ENCODE measurements at places on chromosomes 2 and 18. TPM values are rescaled to one million over a fixed set of nuclear protein-coding genes. Genes with fewer than 3 reads are reported as not detected.
A peak's percentile ranks its signal among the peaks of the same experiment; 100 is the strongest.

LRP2 gene
- total RNA-seq: 0.28 TPM

FEV gene
- not detected for total RNA-seq

CENPO gene
- total RNA-seq: 3.9 TPM

ABCB11 gene
- under 0.01 TPM for total RNA-seq

SLC4A5 gene
- total RNA-seq: 1.5 TPM

SPATA3 gene
- total RNA-seq: not detected

HAAO gene
- 29.0 TPM for total RNA-seq

FSIP2 gene
- total RNA-seq: 1.0 TPM

G6PC2 gene
- not detected for total RNA-seq

SIX3 gene
- not detected for total RNA-seq

CERKL gene
- total RNA-seq: 0.46 TPM

KCNIP3 gene
- 16.5 TPM for total RNA-seq

DAW1 gene
- total RNA-seq: 0.62 TPM

TMEM247 gene
- total RNA-seq: not detected

GRCh38 chr2:223918671-223919134 is 26.4 kb downstream of the WDFY1 start:
- H3K27ac ChIP-seq: no peak overlapping the region
- no peak overlapping the region for H3K4me3 ChIP-seq
- no peak for DNase-seq
- H3K27me3 ChIP-seq: no peaks in the 10 kb centered on the region
- H3K4me1 ChIP-seq: no peaks in the 10 kb centered on the region

GRCh38 chr18:58013241-58014211 is 30.5 kb upstream of the NEDD4L start:
- no peak for DNase-seq
- no peaks in the 10 kb centered on the region for H3K27me3 ChIP-seq
- H3K27ac ChIP-seq: no peak overlapping the region
- H3K36me3 ChIP-seq: no peaks in the 10 kb centered on the region
- H3K4me3 ChIP-seq: no peak overlapping the region
- H3K4me1 ChIP-seq: no peaks in the 10 kb centered on the region

GRCh38 chr18:27473318-27473717 is 288.2 kb upstream of the CHST9 start:
- DNase-seq: no peak
- no peak overlapping the region for H3K4me3 ChIP-seq
- H3K27me3 ChIP-seq: no peaks in the 10 kb centered on the region

- peaks cover 5% of the 10 kb centered on the region for H3K4me1 ChIP-seq
- no peaks in the 10 kb centered on the region for H3K36me3 ChIP-seq
- no peak overlapping the region for H3K4me3 ChIP-seq
- H3K27me3 ChIP-seq: no peaks in the 10 kb centered on the region
- DNase-seq: no peak
Observed at GRCh38 chr2:74206180-74206688, 7.8 kb downstream of the MTHFD2 start.

DNA sequence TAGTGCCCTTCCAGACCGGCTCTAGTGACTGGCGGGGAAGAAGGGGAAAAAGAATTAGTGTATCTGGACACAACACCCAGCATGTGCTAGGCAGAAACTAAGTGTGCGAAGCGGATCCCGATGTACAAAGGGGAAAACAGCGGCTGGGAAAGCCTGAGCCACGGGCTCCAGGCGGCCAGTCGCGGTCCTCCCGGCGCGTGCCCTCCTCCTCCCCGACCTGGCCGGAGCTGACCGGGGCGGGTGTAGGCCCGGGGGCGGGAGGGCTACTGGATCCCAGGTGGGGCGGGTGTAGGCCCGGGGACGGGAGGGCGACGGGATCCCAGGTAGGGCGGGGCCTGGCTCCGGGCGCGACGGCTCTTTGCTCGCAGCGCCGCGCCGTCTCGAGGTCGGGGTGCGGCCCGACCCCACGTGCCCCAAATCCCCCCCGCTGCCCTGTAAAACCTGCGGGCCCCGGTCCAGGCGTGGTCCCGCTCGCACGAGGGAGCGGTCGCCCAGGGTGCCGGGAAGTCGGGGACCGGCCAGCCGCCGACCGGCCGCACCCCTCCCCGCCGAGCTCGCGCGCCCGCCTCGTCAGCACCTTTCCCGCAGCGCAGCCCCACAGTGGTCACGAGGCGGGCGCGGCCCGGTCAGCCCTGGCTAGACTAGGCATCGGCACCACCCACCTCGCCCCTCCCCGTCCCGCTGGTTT is 48.8 kb downstream of the C2orf42 start:
- no peaks in the 10 kb centered on the region for H3K27me3 ChIP-seq
- H3K4me3 ChIP-seq: peak overlapping the region; percentile 73
- no peak for DNase-seq
- no peaks in the 10 kb centered on the region for H3K36me3 ChIP-seq
- H3K4me1 ChIP-seq: peaks cover 13% of the 10 kb centered on the region

GRCh38 chr18:48376406-48376805 is 32.8 kb downstream of the ZBTB7C start:
- H3K27me3 ChIP-seq: no peaks in the 10 kb centered on the region
- H3K36me3 ChIP-seq: no peaks in the 10 kb centered on the region

GRCh38 chr2:217983276-217984233 is 19.2 kb downstream of the TNS1 start:
- no peaks in the 10 kb centered on the region for H3K27me3 ChIP-seq

- no peaks in the 10 kb centered on the region for H3K36me3 ChIP-seq
- H3K4me1 ChIP-seq: no peaks in the 10 kb centered on the region
- no peak overlapping the region for H3K27ac ChIP-seq
- no peak for DNase-seq
- H3K27me3 ChIP-seq: no peaks in the 10 kb centered on the region
- no peak overlapping the region for H3K4me3 ChIP-seq
Observed at GRCh38 chr18:73646196-73646595, 501.4 kb downstream of the FBXO15 start.

GRCh38 chr2:225002656-225003045 is 39.6 kb downstream of the DOCK10 start:
- no peaks in the 10 kb centered on the region for H3K36me3 ChIP-seq
- no peak overlapping the region for H3K27ac ChIP-seq
- no peak overlapping the region for H3K4me3 ChIP-seq
- H3K4me1 ChIP-seq: peaks cover 8% of the 10 kb centered on the region
- H3K27me3 ChIP-seq: no peaks in the 10 kb centered on the region

DNA sequence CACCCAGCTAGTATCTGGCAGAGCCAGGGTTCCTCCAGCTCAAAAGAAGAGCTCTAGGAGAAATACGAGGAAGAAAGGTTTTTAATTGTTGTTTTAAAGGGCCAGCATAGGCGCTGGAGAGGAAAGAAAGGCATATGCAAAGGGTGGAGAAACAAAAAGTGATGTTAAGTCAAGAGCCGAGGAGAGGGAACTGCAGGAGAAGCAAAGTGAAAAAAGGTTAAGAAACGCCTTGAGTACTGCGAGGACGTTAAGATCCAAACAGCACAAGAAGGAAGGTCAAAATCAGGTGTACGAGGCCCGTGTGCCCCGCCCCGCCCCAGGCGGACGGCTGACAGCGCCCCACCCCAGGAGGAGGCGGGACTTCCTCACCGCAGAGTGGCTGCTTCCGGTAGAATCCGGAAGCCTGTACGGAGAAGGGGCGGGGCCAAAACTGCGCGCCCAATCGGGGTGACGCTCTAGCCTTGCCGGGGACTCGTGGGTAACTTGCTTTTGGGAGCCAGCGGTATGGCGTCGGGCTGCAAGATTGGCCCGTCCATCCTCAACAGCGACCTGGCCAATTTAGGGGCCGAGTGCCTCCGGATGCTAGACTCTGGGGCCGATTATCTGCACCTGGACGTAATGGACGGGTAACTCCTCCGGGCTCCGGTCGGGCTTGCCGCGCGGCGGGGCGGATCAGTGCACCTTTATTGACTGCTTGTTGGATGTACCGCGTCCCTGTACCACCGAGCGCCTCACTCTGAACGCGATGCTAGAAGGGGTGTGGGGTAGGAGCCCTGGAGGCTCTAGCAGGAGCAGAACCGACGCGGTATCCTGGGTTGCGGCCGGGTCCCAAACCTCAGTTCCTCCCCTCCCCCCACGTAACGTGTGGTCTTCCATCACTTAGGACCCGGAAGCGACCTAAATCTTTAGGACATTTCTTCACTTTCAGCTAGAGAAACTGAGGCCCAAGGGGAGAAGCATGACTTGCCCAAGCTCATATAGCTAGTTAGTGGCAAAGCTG is at the start of gene RPE:
Gene RPE (plus strand): TSS at position 481 of the 1,000 bp plus-strand sequence. CDS start 24 bp downstream, at position 505.
- H3K27me3 ChIP-seq: no peaks in the 10 kb centered on the region
- no peak within 1 kb of the TSS for H3K27ac ChIP-seq

GRCh38 chr18:23495723-23496440 is 7.4 kb upstream of the RMC1 start:
- H3K4me3 ChIP-seq: no peak overlapping the region
- H3K27ac ChIP-seq: no peak overlapping the region
- H3K36me3 ChIP-seq: no peaks in the 10 kb centered on the region
- H3K4me1 ChIP-seq: no peaks in the 10 kb centered on the region

- DNase-seq: no peak
- H3K27me3 ChIP-seq: no peaks in the 10 kb centered on the region
- H3K4me1 ChIP-seq: no peaks in the 10 kb centered on the region
- H3K27ac ChIP-seq: no peak overlapping the region
- no peak overlapping the region for H3K4me3 ChIP-seq
- no peaks in the 10 kb centered on the region for H3K36me3 ChIP-seq
Observed at GRCh38 chr2:150162241-150162942, 325.1 kb downstream of the RND3 start.

- H3K4me3 ChIP-seq: no peak overlapping the region
- H3K4me1 ChIP-seq: no peaks in the 10 kb centered on the region
- H3K27me3 ChIP-seq: no peaks in the 10 kb centered on the region
- DNase-seq: no peak
- H3K27ac ChIP-seq: no peak overlapping the region
- H3K36me3 ChIP-seq: no peaks in the 10 kb centered on the region
Observed at GRCh38 chr18:78770139-78770822, 209.3 kb upstream of the SALL3 start.

DNA sequence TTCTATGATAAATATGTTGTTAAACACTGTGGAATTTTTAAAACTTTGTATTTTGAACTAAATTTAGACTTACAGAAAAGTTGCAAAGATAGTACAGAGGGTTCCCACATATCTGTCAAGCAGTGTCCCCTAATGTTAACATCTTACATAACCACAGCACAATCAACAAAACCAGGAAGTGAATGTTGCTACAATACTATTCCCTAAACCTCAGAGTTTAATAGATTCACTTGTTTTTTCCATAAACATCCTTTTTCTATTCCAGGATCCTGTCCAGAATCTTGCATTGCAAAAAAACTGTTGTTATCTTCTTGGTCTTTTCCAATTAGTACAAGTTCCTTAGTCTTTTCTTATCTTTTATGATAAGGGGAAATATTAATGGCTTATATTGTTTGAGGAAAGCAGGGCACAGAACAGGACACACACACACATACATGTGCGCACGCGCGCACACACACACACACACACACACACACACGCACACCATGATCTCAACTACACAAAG is 251.1 kb upstream of the TRIB2 start:
- H3K27ac ChIP-seq: no peak overlapping the region
- H3K27me3 ChIP-seq: no peaks in the 10 kb centered on the region
- no peaks in the 10 kb centered on the region for H3K36me3 ChIP-seq
- DNase-seq: peak; percentile 62
- no peak overlapping the region for H3K4me3 ChIP-seq
- peaks cover 3% of the 10 kb centered on the region for H3K4me1 ChIP-seq

DNA sequence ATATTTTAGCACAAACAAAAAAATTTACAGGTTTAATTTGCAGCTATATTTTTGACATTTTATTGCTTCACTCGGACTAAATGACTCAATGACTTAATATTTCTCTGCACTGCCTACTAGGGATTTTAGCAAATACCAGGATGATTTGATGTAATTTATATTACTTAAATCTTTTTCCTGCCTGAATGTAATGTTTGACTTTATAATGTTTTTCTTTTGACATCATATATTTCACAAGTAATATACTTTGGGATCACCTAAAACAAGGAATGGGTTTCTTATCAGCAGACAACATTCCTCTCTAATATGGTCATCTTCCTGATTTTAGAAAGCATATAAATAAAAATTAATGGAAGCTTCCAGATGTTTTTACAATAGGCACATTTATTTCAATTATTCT is 253.2 kb upstream of the EPC2 start:
- no peaks in the 10 kb centered on the region for H3K27me3 ChIP-seq
- H3K4me3 ChIP-seq: no peak overlapping the region

DNA sequence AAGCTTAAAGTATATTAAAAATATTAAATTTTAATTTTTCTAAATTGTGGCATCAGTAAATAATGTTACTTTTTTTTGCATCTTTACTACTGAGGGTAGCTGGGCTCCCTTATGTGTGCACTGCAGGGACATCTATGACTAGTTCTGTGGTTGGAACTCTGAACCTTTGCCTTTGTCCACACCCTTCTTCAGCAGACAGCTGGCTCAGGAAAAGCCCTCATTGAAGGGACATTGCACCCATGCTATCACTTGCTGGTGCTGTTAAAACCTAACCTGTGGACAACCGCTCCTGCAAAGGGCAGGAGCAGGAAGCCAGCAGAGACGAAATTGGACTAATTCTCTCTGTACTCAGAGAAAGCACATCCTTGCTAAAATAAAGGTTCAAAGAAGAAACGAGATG is 30.1 kb downstream of the MOCOS start:
- no peak overlapping the region for H3K4me3 ChIP-seq
- H3K27ac ChIP-seq: no peak overlapping the region
- no peak for DNase-seq
- H3K4me1 ChIP-seq: peaks cover 9% of the 10 kb centered on the region

GRCh38 chr2:180508458-180508857 is 471.9 kb upstream of the UBE2E3 start:
- H3K36me3 ChIP-seq: no peaks in the 10 kb centered on the region
- DNase-seq: no peak
- no peak overlapping the region for H3K4me3 ChIP-seq
- no peaks in the 10 kb centered on the region for H3K27me3 ChIP-seq
